Breast epithelium (tissue), 4 donors: ENCODE measurements at places on chromosomes 3 and 15.

DNA sequence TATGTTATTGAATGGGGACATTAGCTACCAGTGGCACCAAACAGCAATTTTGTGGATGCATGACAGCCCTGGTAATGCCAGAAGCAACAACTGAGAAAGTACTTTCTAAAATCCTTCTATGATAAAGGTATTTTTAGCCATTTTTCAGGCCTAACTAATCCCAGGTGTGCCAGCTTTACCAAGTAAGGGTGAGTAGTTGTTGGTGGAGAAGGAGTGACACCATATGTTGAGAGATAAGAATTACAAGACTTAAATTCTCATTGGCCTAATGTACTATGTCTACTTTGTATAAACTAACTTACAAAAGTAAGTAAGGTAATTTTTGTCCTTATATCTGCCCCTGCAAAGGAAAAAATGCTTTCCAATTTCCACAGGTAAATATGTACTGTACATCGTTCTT lies 4.1 kb upstream of the COX17 start:
- DNase-seq, result no peak

DNA sequence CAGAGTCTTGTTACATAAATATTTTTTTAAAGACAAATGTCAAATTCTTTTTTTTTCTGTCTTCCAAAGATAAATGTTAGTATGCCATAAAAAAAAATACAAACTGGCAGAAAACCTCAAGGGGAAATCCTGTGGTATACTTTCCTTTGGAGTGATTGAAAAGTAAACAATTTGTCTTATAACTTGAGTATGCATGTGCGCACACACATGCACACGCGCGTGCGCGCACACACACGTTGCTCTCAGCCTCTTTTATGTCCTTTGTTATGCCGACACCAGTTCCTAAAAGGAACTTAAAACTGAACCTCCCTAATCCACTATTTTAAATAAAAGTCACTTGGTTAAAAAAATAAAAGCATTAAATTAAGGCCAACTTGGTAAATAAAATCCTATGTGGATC lies 58.1 kb downstream of the TGFBR2 start:
- no peak for DNase-seq

- no peak for DNase-seq
Observed at GRCh38 chr3:9069971-9070370, 106.7 kb upstream of the RAD18 start.

DNA sequence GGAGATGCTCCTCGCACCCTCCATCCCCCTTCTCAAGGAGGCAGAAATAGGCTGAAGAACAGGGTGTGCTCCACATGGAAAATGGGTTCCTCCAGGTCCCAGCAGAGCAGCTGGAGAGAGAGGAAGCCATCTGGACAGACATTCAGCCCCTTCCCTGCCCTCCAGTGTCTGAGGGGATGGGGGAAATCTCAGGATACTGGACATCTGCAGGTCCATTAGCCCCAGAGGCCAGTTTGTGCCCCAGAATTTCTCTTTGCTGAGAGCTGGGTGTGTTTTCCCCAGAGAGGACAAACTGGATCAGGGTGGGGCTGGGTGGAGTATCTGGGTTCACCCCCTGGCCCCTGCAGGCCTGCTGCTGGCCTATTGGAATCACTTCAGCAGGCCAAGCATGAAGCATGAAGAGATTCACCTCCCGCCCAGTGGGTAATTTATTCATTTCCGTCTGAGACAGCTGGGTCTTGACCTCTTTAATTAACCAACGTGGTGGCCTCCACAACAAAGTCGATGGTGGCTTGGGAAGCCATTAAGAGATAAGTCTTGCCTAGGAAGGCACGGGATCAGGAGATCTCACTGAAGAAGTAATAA lies 4.6 kb downstream of the FAM3D start:
- DNase-seq, result no peak

- DNase-seq, result no peak
Observed at GRCh38 chr3:97932387-97932801, 39.8 kb downstream of the RIOX2 start.

- DNase-seq, result no peak
Observed at GRCh38 chr3:4752201-4753072, 226.8 kb upstream of the BHLHE40 start.

DNA sequence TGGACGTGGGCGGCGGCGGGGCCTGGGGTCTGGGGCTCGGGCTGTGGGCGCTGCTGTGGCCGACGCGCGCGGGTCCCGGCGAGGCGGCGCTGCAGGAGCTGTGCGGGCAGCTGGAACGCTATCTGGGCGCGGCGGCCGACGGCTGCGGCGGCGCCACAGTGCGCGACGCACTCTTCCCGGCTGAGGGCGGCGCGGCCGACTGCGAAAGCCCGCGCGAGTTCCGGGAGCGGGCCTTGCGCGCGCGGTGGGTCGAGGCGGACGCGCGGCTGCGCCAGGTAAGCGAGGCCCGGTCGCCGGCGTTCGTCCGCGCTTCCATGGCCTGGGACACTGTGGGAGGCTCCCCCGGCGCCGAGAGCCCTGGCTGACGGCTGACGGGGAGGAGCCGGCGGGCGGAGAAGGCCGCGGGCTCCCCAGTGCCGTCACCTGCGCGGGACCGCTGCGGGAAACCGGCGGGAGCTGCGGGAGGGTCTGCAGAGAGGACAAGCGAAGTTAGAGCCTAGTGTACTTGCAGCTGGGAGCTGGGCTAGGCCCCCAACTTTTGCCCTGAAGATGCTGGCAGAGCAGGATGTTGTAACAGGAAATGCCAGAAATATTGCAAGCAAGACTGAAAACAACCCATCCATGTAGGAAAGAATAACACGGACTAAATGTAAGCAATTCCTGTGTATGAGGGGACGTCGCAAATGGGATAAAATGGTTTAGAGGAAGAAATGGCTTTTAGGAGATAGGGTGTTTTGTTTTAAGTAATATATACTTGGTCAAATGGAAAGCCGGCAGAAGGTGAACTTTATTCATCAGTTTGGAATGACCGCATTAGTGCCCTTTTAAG lies 847 bp downstream of the WHAMM start:
- DNase-seq, result peak; percentile 28

DNA sequence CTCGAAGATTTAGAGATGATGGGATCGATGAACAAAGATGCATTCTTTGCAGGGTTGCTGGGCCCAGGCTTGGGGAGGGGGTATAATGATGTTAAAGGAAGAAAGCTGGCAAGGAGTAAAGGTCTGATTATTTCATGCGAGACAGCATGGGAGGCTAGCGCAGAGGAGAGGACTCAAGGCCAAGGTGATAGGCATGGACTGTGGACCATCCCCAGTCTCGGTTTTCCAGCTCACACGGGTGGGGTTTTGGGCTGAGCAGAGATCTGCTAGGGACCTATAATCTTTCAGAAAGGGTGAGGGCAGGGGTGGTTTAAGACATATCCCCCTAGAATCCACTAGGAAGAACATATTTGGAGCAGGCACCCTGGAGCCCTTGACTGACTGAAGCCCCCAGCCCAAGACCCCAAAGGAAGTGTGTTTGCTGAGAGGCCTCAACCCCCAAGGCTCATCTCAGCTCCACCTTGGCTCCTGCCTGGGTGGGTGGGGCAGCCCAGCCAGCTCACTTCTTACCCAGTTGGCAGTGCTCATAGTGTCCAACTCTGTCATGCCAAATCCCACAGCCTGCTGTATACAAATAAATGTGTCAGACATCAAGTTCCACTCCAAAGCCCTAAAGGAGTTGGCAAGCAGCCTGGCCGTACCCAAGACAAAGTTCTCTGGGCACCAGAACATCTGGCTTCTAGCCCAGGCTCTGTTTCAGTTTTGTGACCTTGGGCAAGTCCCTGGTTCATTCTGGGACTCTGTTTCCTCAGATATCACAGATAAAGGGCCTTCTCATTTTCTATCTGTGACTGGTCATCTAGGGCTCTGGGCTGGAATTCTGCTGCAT lies 17.9 kb downstream of the ACSBG1 start:
- DNase-seq, result peak; percentile 81

DNA sequence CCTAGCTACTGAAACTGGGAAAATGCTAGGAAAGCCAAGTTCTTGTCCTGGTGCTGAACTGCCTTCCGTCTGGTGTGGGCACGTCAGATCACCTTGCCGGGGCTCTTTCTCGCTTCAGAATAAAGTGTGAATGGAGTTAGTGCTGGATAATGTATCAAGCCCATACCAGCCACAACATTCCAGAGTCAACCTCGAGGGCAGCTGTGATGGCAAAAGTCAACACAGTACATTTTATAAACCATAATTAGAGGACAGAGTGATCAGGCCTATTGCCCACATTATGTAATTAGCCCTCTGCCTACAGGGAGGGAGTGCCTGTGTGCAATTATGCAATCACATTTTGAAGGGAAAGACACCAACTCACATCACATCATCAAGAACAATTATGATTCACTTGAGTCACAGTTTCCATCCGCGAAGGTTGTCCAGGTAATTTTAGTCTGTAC lies 165.2 kb downstream of the RORA start:
- DNase-seq, result peak; percentile 45

GRCh38 chr15:65032801-65033537 lies 3.5 kb upstream of the MTFMT start:
- DNase-seq, result no peak

GRCh38 chr3:141308588-141309218 lies 59.6 kb upstream of the ZBTB38 start:
- DNase-seq, result peak; percentile 55

DNA sequence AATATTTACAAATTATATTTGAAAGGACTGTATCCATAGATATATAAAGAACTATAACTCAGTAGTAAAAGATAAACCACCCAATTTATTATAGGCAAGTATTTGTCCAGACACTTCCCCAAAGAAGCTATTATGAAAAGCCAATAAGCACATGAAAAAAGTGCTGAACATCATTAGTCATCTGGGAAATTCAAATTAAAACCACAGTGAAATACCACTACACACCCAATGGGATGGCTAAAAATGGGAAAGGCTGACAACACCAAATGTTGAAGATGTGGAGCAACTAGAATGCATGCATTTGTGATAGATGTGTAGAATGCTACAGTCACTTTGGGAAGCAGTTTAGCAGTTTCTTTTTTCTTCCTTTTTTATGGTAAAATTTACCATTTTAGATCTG lies 147.0 kb downstream of the PDE8A start:
- DNase-seq, result no peak

DNA sequence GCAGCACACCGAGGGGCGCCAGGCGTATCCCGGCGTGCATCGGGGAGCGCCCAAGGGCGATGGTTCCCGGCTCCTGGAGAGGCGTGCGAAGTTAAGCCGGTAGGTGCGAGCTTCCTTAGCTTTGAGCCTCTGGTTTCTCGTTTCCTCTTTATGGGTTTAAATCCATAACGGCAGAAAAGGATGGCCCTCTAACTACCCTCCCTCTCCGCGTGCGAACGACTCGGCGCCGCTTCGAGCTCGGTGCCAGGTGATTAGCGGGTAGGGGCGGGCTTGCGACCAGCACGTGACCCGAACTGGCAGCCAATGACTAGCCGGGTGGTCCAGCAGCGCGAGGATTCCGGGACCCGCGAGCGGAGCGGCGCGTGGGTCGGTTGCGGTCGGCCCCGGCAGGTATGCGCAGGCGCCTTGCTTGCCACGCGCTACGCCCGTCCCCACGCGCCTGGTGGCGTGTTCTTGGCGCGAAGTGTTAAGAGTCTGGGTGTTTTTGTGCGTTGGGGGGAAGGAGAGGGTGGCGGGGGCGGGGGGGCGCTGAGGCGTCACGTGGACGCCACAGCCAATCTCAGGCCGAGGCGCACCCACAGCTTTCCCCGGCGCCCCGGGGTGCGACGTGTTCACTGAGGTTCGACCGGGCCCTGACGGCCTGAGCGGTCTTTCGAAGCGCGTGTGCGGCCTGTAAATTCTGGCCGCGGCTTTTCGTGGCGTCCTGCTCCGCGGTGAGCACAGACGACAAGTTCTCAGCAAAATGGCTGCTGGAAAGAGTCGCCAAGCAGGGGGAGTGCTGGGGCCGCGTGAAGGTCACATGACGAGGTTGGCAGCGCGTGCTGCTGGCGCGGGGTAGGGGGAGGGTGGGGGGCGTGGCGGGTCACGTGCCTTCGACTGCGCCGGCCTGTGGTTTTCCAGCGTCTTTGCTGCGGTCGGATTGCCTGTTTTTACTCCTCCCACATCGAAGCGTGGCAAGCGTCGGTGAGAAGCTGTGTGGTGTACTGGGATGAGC lies 38.7 kb upstream of the MGA start:
- peak; percentile 79 for DNase-seq

GRCh38 chr15:45522328-45523165 lies at the start of gene SLC30A4:
SLC30A4 (minus strand) TSS chr15:45522755; CDS start chr15:45522354, 401 bp downstream.
- DNase-seq, result peak; percentile 58

DNA sequence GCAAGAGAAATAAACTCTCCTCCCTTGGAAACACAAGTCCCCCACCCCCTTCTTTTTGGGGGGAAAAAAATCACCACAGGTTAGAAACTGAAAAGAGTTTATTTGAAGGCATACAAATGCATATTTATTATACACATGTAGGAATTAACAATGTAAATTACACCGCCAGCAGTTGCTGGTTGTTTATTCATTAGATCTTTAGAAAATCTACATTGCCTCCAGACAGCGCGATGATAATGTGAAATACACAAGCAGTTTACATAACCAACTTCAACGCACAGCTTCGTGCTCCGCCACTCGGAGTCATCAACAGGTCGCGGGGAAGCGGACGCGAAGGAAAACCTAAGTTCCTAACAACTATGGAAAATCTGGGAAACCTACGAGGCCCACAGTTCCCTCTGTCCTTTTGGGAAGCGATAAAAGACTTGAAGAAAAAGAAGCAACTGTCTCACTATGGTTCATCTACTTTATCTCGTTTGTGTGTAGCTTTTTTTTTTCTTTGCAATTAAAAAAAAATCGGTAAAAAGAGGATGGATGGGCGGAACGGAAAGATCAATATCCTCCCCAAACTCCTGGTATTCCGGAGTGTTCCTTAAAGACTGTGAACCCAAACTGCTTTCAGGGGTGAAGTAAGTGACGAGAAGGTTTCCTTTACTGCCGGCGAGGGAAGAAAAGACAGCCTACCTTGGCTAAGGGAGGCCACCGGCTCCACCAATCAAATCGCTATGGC lies 8.4 kb upstream of the FOXB1 start:
- DNase-seq, result no peak

- DNase-seq, result no peak
Observed at GRCh38 chr3:9508781-9509180, 44.8 kb downstream of the LHFPL4 start.

DNA sequence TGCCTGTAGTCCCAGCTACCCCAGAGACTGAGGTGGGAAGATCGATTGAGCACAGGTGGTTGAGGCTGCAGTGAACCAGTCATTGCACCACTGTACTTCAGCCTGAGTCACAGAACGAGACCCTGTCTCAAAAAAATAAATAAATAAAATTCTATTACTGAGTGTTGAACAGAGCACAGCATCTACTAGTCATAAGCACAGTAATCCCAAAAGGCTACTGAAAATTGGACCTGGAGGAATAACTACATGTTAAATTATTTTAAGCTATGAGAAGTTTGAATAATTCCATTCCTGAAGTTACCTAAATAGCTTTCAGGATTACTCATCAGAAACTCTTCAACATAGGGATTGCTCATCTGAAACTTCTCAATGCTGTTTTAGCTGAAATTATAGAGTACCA lies 43.4 kb downstream of the ARMC8 start:
- DNase-seq, result no peak

GRCh38 chr15:62119227-62119864 lies 45.7 kb downstream of the C2CD4B start:
- DNase-seq, result no peak
